ENCODE measurements at places on chromosomes 3 and 15.

DNA sequence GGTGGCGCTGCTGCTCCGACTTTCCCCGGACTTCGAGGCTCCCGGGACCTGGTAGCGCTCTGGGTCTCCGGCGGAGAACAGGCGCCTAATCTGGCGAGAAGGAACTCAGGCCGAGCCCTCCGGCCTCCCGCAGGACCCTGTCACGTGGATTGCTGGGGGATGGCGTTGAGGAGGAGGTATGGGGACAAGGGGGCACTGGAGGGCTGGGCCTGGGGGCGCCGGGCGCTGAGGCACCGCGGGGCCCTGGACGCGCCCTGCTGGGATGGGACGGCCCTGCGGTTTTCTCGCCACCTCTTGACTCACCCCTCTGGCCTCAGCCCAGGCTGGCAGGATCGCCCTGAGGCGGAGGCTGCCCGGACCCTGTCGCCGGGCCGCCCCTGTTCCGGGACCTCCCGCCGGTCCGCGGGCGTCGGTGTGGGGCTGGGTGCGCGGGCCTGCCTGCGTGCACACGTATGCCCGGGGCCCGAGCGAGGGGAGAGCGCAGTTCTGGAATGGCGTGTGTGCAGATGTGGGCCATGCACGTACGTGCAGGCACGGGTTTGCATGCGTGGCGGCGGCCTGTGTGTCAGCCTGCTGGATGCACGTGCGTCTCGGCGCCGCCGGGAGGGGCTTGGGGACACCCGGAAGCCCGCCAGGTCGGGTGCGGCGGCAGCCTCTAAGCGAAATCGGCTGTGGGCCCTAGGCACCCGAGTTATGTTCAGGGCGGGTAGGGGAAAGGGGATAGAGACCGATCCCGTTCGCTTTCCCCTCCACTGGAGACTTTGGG, 752 bp downstream of the C15orf39 start:
- DNase-seq = peak; percentile 77

- DNase-seq = no peak
These were observed 48.0 kb downstream of the CFAP92 start for GRCh38 chr3:128945878-128946175.

- peak; percentile 88 for DNase-seq
These were observed 255.8 kb upstream of the CDIN1 start for GRCh38 chr15:36323615-36324014.

DNA sequence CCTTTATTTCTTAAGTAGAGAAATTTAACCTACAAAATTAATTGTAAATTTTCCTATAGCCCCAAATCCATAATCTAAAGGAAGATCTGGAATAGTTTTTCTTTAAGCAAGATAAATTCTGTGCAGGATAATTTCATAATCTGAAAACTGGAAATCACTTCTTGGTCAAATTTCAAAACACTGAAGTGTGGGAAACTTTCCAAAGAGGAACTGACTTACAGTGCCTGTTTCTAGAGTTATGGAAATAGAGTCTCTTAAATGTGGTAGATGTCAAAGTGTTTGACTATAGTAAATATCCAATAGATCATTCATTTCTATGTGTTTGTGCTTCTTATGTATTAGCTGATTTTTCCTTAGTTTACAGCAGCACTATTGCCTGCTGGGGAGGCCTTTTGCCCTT, 1.6 kb upstream of the P2RY13 start:
- no peak for DNase-seq

- no peak for DNase-seq
These were observed 19.5 kb downstream of the ANAPC13 start for GRCh38 chr3:134466331-134466730.

DNA sequence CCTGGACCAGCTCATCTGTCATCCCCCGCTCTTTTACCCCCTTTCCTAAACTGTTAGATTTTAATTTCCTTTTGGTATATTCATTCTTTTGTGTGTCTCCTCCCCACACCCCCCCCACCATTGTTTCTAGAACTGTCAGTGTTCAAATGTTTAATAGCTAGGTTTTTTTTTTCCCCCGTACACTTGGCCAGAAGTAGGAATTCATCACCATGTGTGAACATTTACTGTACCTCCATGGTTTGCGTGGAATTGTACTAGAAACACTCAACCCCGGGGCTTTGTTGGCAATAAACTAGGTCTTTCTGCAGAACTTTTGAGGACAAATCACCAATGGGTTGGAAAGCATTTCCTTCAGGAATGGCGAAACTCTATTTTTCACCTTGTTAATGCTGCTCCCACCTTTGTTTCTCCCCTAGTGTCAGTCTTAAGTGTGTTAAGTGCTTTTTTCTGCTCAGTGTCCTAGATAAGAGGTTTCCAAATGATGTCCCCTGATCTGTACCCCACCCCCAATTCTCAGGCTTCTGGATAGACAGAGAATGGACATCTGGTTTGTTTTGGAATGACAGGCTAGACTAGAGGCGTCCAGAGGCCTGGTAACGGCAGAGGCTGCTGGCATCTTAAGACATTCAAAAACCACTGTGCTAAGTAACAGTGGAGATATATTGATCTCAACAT, 76.8 kb downstream of the SMAD3 start:
- no peak for DNase-seq

GRCh38 chr3:187227658-187228258, 30.5 kb downstream of the RTP1 start:
- DNase-seq = peak; percentile 75

DNA sequence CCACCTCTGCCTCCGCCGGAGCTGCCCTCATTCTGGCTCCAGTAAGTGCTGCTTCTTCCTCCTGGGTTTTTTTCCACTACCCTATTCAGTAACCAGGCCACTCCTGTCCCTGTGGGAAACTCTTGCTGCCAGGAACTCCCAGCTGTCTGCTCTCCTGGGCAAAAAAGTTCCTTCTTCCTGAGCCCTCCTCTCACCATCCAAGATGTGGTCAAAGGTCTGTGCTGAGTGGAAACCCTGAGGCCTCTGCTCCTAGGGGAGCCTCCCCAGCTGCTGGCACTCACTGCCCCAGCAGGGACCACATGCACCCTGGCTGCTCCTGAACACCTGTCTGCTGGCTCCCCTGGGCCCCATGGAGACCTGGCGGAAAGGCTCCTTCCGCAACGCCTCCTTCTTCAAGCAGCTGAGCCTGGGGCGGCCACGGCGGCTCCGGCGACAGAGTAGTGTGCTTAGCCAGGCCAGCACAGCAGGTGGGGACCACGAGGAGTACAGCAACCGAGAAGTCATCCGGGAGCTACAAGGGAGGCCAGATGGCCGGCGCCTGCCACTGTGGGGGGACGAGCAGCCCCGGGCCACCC, 454 bp downstream of the C15orf62 start:
- DNase-seq = no peak

DNA sequence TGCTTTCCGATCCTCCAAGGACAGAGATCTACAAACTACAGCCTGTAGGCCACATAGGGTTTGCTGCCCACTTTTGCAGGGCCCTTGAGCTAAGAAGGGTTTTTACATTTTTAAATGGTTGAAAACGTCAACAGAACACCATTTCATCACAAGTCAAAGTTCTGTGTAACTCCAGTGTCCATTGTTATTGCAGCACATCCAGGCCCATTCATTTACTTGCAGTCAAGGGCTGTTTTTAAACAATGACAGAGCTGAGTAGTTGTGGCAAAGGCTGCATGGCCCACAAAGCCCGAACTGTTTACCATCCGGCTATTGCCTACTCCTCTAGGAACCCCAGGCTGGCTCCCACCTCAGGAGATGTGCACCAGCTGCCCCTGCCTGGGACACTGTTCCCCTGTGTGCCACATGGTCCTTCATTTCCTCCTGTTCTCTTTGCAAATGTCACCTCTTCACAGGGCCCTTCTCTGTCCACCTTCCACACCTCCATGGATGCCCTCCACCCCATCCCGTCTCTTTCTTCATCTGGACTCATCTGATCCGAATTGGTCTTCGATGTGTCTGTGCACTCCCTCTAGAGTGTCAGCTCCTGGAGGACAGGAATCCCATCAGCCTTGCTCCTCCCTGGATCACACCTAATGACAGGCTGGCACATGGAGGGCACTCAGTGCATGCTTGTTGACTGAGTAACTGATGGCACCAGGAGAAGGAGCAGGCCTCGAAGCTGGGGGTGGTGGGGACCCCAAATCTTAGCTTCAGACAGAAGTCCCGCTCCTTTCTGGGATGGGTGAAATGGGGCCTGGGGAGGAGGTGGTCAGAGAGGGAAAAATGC, 69.5 kb upstream of the IQSEC1 start:
- DNase-seq = no peak

DNA sequence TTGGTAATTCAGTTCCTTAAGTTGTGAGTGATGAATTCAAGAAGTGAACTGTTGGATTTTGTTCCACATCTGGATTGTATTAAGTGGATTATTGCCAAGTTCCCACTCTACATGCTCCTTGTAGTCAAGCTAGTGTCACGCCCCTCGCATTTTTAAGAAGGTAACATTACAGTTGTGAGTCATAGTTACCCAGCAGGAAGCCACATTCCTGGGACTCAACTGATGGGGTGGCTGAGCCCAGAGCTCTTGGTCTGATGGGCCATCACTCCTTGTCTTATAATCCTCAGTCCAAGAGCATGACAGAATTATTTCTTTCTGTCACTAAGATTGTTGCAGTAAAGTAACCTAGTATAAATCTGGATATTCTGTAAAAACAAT, 102.7 kb downstream of the PTPRG start:
- peak; percentile 88 for DNase-seq

DNA sequence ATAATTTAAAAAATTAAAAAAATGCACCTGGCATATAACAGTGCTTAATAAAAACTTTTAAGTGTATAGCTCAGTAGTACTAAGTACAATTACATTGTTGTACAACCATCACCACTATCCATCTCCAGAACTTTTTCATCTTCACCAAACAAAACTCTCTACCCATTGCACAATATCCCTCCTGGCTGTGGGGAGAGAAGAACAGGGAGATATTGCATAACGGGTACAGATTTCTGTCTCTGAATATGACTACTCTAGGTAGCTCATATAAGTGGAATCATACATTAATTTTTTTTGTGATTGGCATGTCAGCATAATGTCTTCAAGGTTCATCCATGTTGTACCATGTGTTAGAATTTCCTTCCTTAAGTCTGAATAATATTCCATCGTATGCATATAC, 91.0 kb upstream of the PLAAT1 start:
- DNase-seq = no peak

GRCh38 chr3:117084277-117084676, 374.7 kb downstream of the TUSC7 start:
- no peak for DNase-seq

All from astrocyte of the hippocampus (primary cell).